Mammary epithelial cell (primary cell): ENCODE measurements at places on chromosomes 12 and 14. TPM values are rescaled to one million over a fixed set of nuclear protein-coding genes. Genes with fewer than 3 reads are reported as not detected.
A peak's percentile ranks its signal among the peaks of the same experiment; 100 is the strongest.

- no peak for DNase-seq
Observed at GRCh38 chr12:690466-690865, 27.2 kb upstream of the NINJ2 start.

DNA sequence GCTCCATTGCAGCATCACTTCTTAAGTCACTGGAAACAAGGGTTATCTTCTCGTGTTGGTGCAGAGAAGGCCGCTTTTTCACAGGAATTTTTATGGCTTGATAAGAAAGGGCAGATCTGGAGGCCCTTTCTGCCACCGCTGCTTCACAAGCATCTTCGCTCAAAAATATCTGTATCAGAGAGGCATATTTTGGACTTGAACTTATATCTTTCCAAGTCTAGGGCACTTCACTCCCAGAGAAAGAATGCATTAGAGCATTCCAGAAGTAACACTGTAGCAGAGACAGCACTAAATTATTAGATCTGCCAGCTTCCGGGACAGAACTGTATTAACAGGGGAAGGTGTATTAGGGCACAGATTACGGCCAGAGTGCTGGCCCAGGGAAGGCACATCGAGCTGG is 151.7 kb upstream of the AMIGO2 start:
- DNase-seq = no peak

DNA sequence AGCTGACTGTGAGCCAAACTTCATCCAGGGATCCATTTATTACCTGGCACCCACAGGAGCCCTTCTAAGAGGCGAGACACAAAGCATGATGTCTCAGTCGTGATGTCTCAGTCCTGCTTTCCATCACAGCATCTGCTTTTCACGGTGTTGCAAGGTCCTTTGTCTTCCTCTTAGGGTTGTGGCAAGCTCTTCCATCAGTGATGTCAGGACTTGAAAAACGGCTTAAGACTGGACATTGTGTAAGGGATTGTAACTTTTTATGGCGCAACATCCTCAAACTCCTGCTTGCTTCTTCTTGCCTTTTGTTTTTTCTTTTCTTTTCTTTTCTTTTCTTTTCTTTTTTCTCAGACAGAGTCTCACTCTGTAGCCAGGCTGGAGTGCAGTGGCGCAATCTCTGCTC is 586.5 kb upstream of the TMEM132C start:
- DNase-seq = no peak

The ISCA2 gene
- total RNA-seq = 6.7 TPM

The IL31 gene
- not detected for total RNA-seq

The C1QL4 gene
- 0.24 and 0.27 TPM in 2 replicates for total RNA-seq

The CLEC1B gene
- not detected in 2 replicates for total RNA-seq

GRCh38 chr14:61343991-61344405 is 22.6 kb downstream of the PRKCH start:
- DNase-seq = no peak

GRCh38 chr12:117582135-117582784 is 220.8 kb upstream of the NOS1 start:
- DNase-seq = no peak

The KRT85 gene
- total RNA-seq = not detected in 2 replicates

DNA sequence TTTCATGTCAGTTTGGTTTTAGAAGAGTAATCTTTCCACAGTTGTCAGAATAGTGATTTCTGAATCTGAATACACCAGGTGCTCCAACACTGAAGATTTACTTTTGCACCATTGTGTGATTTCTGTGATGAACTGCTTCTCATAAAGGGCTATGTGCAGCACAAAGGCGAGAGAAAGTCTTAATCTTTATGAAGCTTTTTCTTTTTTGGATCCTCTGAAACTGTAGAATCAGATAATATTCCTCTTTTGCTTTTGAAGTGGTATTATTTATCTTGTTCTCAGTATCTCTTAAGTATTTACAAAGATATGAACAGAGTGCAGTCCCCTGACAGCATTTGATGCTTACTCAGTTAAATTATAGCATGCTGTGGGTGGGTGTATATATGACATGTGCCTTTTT is 207.8 kb downstream of the NAV3 start:
- DNase-seq = no peak

The GDF3 gene
- not detected for total RNA-seq

The PROX2 gene
- total RNA-seq = not detected in 2 replicates

DNA sequence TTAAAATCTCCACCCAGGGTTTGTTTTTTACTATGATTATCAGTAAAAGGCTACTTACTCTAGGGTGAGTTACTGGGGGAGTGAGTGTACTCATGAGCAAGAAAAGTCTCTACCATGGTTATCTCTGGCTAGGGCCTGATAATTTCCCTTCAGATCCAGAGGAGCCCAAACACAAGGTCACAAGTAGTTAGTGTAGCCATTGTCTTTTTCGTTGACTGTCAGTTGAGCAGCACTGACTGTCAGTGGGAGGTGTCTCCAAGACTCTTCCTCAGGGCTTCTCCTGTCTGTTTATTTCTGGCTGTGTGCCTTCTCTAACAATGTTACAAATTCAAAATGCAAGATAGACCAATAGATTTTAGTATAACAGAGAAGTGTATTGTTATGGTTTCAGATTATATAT is 181.2 kb upstream of the MIS18BP1 start:
- DNase-seq = no peak

DNA sequence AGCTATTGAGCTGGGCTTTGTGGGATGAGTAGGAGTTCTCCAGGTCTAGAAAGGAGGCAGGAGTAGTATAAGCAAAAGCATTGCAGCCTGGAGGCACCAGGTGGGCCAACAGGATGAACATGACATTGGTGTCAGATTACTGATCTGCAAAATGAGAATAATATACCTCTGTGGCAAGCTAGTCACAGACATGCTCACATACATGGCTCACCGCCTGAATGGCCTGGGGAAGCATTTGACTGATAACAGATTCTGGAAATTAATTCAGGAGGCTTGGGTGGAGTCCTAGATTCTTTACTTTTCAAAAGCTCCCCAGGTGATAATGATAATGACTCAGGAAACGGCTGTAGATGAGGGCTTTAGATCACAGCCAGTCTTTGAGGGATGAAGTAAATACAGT is 709 bp downstream of the TCL1B start:
- DNase-seq = no peak

DNA sequence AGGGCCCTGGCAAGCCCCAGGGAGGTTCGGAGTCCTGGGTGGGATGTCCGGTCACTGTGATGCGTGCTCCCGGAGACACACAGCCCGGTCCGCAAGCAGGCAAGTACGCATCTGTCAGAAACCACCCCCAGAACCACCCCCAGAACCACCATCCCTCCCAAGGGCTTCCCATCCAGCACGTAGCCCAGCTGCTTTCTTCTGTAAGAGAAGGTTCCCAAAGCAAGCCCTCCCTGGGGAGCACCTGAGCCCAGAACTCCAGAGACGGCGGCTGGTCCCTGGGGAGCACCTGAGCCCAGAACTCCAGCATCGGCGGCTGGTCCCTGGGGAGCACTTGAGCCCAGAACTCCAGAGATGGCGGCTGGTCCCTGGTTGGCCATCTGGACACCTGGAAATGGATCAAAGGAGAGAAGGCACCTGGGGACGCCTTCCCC is 2.6 kb upstream of the FBRSL1 start:
- DNase-seq = no peak

The KLRK1 gene
- not detected for total RNA-seq

DNA sequence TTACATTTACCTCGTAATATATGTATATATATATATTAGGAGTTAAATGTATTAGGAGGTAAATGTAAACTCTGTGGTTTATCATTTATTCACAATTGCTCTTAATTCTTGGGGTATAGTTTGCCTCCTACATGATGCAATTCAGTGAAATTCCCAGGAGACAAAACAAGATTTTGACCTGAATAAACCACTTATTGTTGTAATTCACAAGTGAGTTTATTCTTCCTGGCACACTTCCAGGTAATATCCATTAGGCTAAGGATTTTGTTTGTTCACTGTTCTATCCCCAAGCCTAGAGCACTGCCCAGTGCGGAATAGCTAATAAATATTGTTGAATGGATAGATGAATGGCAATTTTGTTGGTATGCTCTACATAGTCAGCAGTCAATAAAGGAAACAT is 3.0 kb downstream of the SMIM10L1 start:
- peak; percentile 4 for DNase-seq

GRCh38 chr14:87179936-87180335 is 813.0 kb downstream of the GALC start:
- no peak for DNase-seq

- no peak for DNase-seq
Observed at GRCh38 chr14:51354846-51355245, 114.8 kb downstream of the TMX1 start.

DNA sequence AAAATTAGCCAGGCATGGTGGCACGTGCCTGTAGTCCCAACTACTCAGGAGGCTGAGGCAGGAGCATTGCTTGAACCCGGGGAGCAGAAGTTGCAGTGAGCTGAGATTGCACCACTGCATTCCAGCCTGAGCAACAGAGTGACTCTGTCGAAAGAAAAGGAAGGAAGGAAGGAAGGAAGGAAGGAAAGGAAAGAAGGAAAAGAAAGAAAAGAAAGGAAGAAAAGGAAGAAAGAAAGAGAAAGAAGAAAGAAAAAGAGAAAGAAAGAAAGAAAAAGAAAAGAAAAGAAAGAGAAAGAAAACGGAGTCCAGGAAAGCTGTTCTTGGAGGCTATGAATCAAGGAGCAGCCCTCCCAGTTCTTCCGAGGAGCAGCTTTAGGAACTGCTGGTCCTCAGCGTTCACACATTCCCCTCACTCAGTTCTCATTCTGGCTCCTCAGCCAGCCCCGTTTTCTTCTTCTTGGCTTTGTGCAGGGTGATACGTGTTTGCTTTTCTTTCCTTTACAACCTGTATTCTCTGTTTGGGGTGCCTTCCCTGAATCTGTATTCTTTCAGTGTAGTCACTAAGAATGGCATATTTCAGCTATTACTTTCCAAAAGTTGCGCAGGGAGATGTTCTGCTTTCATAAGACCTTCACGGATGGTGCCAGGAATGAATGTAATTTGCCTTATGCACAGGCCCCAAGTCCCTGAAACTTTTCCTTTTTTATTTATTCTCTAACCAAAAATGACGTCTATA is 12.2 kb downstream of the FBXL14 start:
- DNase-seq = no peak

The IL25 gene
- total RNA-seq = not detected in 2 replicates

DNA sequence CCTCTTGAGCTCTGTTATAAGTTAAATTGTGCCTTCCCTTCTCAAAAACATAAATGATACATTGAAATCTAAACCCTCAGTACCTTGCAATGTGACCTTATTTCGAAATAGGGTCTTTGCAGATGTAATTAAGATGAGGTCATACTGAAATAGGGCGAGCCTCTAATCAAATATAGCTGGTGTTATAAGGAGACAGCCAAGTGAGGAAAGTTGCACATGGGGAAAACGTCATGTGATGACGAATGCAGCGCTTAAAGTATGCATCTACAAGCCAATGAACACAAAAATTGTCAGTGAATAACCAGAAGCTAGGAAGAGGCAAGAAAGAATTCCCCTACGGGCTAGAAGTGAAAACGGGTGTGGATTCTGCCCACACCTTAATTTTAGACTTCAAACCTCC is 305.2 kb upstream of the FOXG1 start:
- DNase-seq = peak; percentile 66

The FUT8 gene
- total RNA-seq = 13.1 and 14.4 TPM in 2 replicates

DNA sequence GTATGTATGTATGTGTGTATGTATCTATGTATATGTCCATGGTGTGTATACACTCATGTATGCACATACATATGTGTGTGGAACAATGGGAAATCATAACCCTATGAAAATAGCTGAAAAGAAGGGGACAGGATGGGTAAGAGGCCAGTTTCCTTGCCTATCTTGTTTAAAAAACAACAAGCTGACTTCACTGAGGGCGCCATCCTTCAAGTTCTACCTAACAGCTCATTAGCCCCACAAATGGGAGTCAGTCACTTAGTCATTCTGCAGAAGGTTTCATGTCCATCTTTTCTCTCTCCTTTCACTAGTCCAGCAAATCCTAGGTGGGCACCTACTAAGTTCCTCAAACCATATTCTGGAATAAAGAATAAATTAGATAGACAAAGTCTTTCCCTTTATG is 14.7 kb downstream of the STON2 start:
- DNase-seq = no peak

The LRRC10 gene
- total RNA-seq = not detected

GRCh38 chr12:81075539-81075938 is 2.3 kb upstream of the ACSS3 start:
- no peak for DNase-seq

The GPR84 gene
- total RNA-seq = 0.33 TPM in 1 of 2 replicates, not detected in the other

The GPR162 gene
- 0.17 TPM for total RNA-seq

The SLC25A21 gene
- 1.3 TPM for total RNA-seq

- DNase-seq = no peak
Observed at GRCh38 chr14:61108496-61109141, 127.6 kb downstream of the SLC38A6 start.

The MDGA2 gene
- 0.17 TPM for total RNA-seq

- no peak for DNase-seq
Observed at GRCh38 chr12:47052274-47052673, 27.1 kb upstream of the PCED1B start.

DNA sequence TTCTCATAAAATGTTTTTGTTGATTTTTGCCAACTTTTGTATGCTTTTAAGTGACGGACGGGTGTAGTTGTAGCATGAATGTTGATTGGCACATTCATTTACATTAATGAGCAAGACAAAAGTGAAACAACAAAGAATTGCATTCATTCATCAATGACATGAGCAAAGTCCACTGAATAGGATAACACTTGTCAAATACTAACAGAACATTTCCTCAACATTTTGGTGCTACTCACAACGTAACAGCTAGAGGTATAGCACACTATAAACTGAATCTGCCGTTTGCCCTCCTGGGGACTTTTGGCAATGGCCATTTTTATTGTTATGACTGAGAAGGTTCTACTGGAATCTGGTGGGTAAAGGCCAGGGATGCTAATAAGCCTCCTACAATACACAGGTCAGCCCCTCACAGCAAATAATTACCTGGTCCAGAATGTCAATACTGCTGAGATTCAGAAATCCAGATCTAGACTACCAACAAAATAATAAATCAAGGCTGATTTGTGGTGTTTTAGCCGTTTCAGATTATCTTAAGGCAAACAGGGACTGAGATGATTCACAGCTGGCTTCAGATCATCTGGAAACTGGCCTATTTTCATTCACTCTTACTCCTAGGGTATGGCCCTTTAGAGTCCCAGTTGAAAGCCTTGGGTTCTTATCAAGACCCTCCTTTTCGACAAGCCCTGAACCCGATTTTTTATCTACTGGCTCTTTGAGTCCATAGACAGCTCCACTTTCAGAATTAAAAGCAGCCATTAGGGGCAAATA is 22.5 kb upstream of the CDKN3 start:
- no peak for DNase-seq

DNA sequence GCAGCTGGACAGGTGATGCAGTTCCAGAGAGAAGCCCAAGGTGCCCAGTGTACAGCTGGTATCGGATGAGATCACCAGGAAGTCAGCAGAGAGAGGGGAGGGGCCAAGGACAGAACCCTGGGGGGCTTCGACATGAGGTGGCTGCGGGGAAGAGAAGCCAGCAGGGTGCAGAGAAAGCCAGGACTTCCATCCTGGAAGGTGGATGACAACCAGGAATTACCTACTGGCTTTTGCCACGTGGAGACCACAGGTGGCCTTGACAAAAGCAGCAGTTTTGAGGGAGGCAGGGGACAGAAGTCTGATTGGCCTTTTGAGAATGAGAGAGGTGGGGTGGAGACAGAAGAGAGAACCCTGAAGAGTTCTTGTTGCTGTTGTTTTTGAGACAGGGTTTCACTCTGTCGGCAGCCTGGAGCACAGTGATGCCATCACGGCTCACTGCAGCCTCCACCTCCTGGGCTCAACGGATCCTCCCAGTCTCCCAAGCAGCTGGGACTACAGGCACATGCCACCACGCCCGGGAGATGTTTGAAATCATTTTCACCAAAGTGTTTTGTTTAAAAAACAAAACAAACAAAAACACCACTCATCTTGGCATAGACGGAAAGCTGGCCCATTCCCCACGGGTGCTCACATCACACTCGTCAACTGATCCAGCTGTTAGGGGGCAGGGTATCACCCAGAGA is 35.2 kb downstream of the CDC42BPB start:
- no peak for DNase-seq

The CDCA3 gene
- 1.8 TPM for total RNA-seq
